ENCODE measurements at places on chromosomes 5 and 9.

GRCh38 chr5:61394078-61394704 is 62.1 kb downstream of the ZSWIM6 start:
- DNase-seq, result no peak

GRCh38 chr9:8613346-8613825 is 813.8 kb upstream of the DMAC1 start:
- DNase-seq, result no peak

GRCh38 chr5:64746446-64746845 is 22.0 kb downstream of the SREK1IP1 start:
- no peak for DNase-seq

DNA sequence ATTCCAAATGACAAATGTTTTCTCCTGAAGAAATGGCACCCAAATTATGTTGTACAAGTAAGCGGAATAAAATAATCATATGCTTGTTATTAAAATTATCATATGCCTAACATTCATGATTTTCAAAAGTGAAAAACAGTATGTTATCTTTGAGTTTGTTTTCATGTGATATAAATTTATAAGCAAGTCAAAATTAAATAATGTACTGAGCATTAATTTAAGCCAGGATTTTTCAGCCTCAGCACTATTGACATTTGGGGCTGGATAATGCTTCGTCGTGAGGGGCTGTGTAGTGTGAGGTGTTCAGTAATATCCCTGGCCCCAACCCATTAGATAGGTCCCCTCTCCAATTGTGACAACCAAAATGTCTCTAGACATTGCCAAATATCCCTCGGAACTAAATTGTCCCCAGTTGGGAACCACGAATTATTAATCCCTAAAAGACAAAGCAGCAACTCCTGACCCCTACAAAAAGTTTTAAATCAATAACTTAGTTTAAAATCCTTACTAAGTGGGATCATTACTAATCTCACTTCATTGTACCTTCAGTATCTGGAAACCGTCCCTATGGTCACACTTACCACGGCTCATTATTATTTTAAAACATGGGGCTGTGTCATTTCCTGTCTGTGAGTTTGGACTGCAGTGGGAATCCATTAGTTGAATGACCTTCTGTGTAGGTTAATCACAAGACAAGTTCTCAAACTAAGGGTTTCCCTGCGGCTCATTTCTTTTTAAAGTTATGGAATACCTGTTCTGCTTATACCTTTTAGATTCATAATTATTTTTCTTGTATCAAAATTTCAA is 1.3 kb upstream of the NNT start:
- no peak for DNase-seq

GRCh38 chr9:89410641-89411350 is 87.1 kb downstream of the SEMA4D start:
- DNase-seq, result peak; percentile 51

DNA sequence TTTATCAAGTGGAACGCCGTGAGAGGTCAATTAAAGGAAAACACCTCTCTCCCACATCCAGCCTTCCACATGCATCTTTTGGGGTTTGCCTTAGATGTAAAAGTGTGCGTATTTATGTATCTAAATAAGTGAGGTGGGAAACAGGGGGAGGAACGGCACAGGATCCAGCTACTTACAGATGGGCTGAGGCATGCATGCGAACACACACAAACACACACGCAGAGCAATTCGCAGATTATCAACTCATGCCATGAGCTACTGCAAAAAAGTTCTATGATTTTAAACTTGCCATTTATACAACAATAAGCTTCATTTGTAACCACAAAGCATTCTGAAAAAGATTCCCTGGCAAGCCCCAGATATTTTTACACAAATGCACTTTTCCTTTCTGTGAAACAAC is 242.1 kb downstream of the BNC2 start:
- DNase-seq, result no peak

GRCh38 chr5:43190755-43191603 is 1.0 kb upstream of the NIM1K start:
- no peak for DNase-seq

- DNase-seq, result peak; percentile 6
Measured at GRCh38 chr5:107486489-107486888, 184.2 kb downstream of the EFNA5 start.

- no peak for DNase-seq
Measured at GRCh38 chr9:135487281-135488012, 7.9 kb downstream of the PPP1R26 start.

- no peak for DNase-seq
Measured at GRCh38 chr5:82847562-82847961, 229.6 kb downstream of the TMEM167A start.

DNA sequence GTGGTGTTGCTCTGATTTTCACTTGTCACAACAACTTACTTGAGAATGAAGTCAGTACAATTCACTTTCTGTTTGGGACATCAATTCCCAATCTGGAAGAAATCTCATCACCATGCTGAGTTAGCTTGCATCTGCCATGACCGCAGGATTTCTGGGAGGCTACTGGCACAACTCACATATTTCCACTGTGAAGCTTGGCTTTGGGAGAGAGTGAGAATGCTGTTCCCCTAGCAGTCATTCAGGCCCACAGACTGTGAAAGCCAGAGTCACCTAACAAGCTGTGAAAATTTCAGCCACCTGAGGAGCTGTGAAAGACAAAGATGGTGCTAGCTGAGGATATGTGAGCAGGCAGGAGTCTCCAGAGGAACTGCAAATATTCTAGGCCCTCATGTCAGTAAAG is 365.2 kb upstream of the TUSC1 start:
- no peak for DNase-seq

GRCh38 chr9:4059437-4059836 is 240.4 kb downstream of the GLIS3 start:
- no peak for DNase-seq

- DNase-seq, result no peak
Measured at GRCh38 chr5:76978869-76979268, 26.0 kb downstream of the CRHBP start.

DNA sequence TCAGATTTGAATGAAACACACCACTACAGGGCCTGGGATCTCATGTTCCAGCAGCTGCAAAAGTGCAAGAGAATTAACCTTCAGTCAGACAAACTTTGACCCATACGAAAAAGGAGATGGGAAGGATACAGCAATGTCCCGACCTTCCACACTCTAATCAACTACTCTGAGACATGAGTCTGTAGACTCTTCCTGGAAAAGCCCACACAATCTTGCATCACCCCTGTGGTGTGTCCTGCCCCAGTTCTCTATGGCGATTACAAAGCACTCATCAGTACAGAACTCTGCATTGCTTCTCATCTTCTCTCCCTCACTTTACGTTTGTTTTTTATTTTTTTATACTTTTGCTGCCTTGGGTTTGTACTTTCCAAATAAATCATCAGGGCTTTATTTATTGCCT is 241.0 kb upstream of the KIF2A start:
- no peak for DNase-seq

GRCh38 chr5:76642390-76643040 is 19.3 kb upstream of the F2RL2 start:
- DNase-seq, result no peak

DNA sequence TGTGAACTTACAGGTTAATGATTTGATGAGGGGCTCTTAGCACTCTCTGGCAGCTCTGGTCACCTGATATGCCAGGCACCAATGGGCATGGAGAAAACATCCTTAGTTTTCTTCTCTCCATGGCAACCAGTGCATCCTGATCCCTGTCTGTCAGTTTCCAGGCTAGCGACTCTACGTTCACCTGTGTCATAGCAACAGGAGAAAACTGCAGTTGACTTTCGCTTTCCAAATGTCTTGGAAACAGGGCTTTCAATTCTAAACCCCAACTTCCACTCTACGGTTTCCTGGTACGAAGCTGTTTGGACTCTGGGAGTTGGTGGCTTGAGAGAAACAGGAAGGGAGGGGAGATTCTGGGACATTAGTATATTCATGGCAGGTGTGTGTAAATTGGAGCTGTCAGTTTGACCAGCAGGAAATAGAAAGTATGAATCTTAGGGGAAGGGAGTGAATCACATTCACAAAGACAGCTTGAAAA is 74.4 kb downstream of the SLC28A3 start:
- no peak for DNase-seq

DNA sequence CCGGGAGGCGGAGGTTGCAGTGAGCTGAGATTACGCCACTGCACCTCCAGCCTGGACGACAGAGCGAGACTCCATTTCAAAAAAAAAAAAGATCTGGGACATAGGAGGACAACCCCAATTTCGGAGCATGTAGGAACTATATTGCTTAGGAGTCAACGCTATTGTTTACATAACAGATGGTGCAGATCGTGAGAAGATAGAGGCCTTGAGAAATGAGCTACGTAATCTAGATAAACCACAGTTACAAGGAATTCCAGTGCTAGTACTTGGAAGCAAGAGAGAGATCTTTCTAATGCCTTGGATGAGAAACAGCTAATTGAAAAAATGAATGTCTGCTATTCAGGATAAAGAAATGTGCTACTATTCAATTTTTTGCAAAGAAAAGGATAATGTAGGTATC is 20.3 kb downstream of the TBC1D2 start:
- DNase-seq, result no peak

- no peak for DNase-seq
Measured at GRCh38 chr9:131396626-131397025, 2.7 kb downstream of the PRRC2B start.

DNA sequence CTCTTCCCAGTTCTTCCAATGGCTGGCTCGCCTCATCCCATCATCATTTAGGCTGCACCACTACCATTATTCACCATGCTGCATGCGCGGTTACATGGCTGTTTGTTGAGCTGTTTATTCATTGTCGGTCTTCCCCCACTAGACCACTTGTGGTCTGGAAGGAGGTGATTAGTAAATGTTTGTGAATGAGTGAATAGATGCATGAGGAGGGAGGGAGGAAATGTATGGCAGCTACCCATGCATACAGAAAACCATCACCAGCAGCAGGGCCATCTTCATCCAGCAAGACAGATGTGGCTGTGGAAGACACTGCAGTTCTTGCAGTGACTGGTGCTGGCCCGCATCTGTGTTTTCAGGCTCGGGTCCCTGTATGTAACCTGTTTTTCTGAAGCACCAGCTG is 113.3 kb upstream of the SAP30L start:
- no peak for DNase-seq
